ENCODE measurements at places on chromosomes 3 and 15.

DNA sequence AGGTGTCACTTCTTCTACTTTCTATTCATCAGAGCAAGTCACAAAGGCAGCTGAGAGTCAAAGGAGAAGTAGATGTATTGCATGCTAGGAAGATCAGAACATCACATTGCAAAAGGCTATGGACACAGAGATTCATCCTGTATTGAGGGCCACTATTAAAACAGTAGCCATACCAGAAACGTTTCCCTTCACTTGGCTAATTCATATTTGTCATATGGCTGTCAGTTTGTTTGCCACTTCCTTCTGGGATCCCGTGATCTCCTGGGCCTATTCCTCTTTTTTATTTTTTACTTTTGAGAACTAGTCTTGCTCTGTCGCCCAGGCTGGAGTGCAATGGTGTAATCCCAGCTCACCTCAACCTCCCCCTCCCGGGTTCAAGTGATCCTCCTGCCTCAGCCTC, 184.0 kb upstream of the SATB1 start:
- no peak for DNase-seq

DNA sequence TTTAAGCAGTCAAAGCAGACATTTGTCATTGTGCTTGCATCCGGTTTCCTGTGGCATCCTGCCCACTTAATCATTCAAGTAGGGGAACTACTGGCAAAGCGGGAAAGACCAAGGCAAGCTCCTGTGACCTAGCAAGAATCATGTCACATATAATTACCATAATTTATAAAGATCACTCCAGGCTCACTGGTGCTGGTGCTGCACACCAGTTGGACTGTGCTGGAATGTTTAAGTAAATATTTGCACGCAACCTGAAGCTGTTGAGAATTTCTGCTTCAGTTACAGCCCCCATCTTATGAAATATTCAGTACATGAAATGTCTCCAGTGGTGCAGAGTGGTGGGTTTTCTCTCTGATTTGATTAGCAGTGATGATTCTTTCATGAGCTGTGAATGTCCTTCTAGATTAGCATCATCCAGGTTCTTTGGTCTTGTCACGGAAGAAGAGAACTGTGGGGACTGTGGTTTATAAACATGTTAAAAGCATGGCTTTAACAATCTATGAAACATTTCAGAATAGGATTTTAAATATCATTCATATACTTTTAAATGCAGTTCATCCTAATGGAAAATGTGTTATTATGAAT, 621.3 kb upstream of the EPHA6 start:
- DNase-seq, result no peak

DNA sequence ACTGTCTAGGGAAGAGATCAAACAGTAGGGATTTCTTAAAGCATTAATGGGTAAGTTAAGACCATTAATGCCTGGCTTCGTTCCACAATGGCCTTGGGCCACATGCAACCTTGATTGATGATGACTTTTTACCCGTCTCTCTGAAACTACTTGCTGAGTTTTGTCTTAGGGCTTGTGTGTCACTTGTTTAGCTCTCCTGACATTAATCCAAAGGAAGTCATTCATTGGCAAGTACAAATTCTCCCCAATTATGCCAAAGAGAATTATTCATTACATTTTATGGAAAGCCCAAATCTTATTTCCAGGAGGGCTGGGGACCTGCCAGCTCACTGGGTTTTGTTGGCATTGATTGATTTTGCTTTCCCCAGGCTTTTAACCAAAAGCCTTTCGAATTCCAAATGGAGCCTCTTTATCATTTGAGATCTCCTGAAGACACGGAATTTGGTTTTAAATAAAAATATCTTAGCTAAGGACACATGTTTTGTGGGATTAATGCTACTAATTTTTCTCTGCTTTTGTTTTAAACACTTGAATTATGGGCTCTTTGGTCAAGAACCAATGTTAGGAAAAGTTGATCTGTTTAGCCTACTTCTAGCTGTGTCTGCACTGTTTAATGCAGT, 40.7 kb downstream of the SERPINI1 start:
- no peak for DNase-seq

DNA sequence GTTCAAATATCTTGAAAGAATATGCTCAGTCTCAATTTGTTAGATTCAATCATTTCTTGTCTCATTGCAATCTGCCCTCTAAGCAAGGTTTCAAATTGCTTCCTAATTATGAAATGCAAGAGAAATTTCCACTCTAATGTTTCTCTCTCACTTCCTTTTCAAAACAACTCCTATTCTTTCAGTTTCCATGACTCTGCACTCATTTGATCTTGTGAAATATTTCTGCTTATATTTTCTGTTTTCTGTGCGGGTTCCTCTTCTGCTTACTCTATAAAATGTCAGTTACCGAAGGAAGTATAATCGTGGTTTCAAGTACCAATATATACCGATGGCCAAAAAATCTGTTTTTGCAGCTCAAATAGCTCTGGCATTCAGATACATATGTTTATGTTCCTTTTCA, 521.9 kb upstream of the NAALADL2 start:
- DNase-seq, result no peak

- DNase-seq, result no peak
Observed at GRCh38 chr3:140051019-140051957, 116.3 kb downstream of the CLSTN2 start.

DNA sequence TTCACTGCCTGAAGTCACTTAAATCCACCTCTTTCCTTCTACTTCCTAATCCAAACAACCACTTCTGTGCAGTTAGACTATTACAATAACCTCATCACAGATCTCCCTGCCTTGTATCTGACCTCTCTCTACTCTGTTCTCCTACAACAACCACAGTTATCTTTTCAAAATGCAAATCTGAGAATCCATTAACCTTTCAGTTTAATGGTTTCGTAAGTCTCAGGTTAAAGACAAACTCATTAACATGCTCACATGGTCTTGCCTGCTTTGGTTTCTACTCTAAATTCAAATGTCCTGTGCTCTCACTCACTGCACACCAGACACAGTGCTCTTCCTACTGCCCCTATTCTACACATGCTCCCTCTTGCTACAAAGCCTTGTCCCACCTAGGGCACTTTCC, 406.5 kb upstream of the THBS1 start:
- no peak for DNase-seq

DNA sequence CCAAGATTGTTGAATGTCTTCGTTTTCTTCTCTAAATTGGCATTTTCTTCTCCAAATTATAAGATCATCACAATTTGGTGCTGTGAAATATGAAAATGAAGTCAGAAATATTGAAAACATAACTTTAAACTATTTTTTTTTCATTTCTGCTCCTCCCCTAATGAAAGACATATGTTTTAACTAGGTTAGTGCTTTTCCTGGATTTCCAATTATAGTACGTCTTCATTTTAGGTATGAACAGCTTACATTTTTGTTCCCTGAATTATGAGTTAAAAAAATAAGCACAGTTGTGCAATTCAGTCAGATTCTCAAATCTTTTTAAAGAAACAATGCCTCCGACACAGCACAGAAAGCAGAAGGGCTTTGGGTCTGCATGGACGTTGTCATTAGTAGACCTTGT, 83.5 kb upstream of the CFAP20DC start:
- no peak for DNase-seq

GRCh38 chr3:88595026-88595425, 445.3 kb downstream of the C3orf38 start:
- DNase-seq, result no peak

GRCh38 chr3:42472555-42472954, 29.9 kb upstream of the VIPR1 start:
- no peak for DNase-seq

GRCh38 chr3:13075986-13076654, 2.9 kb upstream of the IQSEC1 start:
- no peak for DNase-seq

GRCh38 chr15:81275711-81276392, 48.1 kb downstream of the STARD5 start:
- no peak for DNase-seq

DNA sequence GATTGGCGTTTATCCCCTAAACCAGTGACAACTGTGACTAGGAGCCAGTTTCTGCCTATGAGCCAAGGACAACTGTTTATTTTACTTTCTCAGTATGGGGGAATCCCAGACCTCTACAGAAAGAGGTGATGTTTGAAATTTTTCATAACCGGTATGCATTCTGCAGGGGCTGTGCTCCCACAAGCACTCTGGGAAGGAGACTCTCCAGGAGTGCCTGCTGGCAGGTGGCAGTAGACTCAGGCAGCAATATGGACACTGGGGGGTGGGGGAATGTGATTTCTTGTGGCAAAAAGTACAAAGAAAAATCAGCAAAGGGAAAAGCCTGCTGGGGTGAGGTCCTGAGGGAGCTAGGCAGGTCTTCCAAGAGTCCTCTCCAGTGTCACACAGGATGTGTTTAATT, 5.9 kb downstream of the TGM4 start:
- no peak for DNase-seq

DNA sequence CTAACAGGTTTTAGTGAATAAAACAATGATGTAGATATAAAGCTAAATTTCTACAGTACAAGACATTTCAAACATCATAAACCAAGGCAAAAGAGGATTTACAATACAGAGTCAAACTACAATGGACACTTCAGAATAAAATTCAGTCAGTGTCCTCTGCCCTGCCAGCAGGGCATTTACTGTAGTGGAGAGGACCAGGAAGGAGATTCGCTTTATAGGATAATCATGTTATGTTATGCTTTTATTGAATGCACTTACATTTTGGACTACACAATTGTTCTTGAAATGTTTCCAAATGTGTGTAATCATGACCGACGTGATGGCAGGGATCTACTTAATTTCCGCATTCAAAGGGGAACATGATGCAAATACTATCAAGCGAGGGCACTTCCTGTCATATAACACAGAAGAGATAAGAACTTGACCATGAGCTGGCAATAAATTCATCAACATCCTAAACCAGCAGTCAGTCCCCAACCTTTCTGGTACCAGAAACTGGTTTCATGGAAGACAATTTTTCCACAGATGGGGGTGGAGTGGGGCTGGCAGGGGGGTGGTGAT, 925.6 kb downstream of the FHIT start:
- no peak for DNase-seq

DNA sequence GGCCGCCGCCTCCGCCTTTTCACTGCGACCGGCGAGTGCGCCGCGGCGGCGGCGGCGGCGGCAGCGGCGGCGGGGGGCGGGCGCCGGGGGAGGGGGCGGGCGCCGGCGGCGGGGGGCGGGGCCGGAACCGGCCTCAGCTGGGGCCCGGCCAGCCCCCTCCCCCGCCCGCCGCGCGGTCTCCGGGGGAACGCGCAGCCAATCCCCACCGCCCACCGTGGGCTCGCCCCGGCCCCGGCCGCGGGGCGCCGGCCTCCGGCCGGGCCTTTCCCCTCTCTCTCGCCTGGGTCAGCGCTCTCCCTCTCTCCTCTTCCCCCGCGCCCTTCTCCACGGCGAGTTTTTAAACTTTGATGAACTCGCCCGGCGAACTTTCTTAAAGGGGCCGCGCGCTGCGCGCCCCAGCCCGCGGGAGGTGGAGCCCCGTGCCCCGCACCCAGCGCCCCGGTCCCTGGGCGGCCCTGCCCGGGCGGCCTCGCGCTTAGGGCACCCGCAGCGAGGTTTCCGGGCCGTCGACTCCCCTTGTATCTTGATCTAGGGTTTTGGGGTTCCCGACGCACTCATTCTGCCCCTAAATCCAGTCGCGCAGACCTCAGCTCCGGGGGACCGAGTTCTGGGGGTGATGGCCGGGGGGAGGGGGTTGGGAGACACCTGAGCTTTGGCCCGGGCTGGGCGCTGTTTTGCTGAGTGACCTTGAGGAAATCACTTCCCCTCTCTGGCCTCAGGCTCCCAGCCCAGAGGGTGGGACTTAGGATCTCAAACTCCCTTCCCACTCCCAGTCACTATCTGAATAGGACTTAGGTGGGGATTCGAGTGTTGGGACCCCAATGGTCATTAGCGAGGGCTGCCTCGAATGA, at the start of gene RBPMS2:
Gene RBPMS2, minus strand, starts transcription at position 39 of the 851 bp plus-strand sequence. CDS start 270 bp downstream, outside the sequence.
- DNase-seq, result no peak

DNA sequence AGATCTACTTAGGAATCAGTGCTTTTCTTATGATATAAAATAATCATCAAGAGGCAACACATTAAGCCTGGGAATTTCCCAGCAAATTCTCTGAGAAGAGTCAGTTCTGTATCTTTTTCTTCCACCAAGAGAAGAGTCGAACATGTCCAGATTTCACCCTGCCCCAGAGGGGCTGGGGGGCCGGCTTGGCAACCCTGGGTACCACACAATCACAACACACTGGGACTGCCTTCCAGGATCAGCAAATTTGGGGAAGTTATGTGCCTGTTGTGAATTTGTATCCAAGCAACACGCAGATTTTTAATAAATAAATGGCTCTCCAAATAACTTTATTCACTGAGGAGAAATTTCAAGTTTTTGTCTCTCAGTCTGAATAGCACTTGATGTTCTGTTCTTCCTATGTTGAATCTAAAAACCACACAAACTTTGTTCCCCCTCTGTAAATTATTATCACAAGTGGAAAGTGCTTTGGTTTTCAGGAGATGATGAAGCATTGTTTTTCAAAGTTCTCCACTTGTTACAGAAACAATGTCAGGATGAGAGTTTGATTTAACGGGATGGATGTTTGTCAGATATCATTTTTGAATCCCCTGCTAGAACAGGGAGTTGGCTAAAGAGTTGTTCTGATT, 357.2 kb downstream of the ZNF385D start:
- DNase-seq, result no peak

GRCh38 chr3:140244893-140245292, 309.9 kb downstream of the CLSTN2 start:
- DNase-seq, result no peak

GRCh38 chr3:55515550-55516246, 28.6 kb upstream of the WNT5A start:
- DNase-seq, result no peak

GRCh38 chr3:127419641-127420553, 132.1 kb upstream of the PRR20G start:
- DNase-seq, result no peak

DNA sequence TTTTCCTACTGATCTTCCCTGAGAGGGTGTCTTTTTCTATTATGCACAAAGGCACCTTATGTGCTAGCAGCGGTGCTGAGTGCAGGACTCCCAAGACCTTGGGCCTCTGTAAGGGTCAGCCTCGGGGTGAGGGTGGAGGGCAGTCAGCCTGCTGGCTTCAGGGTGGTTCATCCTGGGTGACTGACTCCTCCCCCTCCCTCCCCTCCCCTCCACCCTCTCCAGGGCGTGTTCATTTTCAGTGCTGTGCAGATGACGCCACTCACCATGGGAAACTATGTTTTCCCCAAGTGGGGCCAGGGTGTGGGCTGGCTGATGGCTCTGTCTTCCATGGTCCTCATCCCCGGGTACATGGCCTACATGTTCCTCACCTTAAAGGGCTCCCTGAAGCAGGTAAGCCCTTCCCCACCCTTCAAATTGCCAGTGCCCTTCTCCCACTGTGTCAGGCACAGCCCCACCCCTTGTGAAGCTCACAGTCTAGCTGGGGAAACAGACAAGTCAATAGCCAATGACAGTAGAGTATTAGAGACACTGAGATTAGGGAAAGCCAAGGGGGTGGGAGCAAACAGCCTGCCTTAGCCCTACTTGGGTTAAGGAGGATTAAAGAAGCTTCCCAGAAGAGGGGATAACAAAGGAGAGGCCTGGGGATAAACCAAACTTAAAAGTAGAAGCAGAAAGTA, 41.9 kb downstream of the SLC6A1 start:
- DNase-seq, result no peak

GRCh38 chr15:37102305-37103162, 2.2 kb upstream of the MEIS2 start:
- no peak for DNase-seq

- DNase-seq, result no peak
Observed at GRCh38 chr3:117875887-117876286, 1158.8 kb downstream of the IGSF11 start.

GRCh38 chr15:85625166-85625830, 169.4 kb downstream of the KLHL25 start:
- peak; percentile 17 for DNase-seq

Data from stimulated activated naive CD4-positive, alpha-beta T cell (primary cell).